ENCODE measurements at places on chromosomes 7 and 10.

DNA sequence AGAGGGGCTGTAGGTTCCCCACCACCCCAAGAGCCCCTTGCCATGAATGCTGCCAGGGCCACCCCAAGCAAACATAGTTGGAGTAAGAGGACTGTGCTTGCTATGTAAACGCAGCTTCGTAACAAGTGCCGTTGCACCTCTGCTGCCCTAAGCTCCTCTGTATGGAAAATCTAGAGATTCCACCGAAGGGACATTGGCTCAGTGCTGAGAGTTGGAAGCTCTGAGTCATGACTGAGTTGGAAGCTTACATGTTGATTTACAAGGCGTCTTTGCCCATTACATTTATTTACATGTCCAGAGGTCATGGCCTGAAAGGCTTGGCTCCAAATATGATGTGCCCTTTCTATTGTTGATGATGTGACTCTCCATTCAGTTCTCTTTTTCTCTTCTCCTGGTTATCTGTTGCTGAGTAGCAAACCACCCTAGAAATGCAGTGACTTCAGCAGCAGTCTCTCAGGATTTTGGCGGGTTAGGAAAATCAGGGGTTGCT is 233.1 kb upstream of the TCF7L2 start:
- DNase-seq = no peak

- no peak for DNase-seq
These were observed 17.0 kb downstream of the KLHDC10 start for GRCh38 chr7:130087364-130087763.

DNA sequence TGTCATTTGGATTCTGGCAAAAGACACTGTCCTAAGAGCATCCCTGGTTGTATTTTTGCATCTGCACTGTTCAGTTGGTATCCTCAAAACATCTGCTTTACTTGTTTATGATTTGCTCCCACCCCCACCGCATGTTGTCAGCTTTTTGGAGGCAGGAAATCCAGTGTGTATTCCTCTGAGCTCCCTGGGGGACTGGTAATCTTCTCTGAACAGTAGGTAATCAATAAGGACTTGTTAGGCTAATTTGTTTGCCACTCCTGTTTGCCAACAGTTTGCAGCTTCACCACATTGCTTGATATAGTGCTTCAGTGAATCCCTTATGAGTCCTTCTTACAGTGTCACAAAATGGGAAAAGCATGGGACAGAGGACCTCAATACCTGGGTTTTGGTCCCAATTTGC is 49.1 kb downstream of the FEZF1 start:
- no peak for DNase-seq

GRCh38 chr10:121573538-121573941 is 24.7 kb downstream of the FGFR2 start:
- no peak for DNase-seq

DNA sequence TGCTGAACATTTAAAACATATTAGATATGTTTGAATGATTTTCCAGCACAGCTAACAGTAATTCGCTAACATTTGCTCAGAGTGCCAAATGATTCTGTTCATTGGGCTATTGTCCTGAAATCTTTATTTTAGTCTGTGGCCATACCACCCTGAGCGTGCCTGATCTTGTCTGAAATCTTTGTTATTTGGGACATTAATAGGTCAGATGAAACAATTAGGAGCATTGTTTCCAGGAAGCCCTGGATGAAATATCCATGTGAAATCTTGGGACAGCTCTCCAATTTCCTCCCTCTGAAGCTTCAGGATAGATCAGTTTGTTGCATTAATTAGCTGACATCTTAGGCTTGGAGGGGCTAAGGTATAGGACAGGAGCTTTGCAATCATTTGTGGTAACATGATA is 512.0 kb downstream of the KIF20B start:
- no peak for DNase-seq
